ENCODE measurements at places on chromosomes 13 and 19. TPM values are rescaled to one million over a fixed set of nuclear protein-coding genes. Genes with fewer than 3 reads are reported as not detected.
A peak's percentile ranks its signal among the peaks of the same experiment; 100 is the strongest.

The SLC8A2 gene
- 0.33 TPM for total RNA-seq

The MAB21L1 gene
- not detected for total RNA-seq

The CNMD gene
- total RNA-seq, result not detected

The C1QTNF9B gene
- not detected for total RNA-seq

The SLC17A7 gene
- not detected for total RNA-seq

The MTIF3 gene
- 21.5 TPM for total RNA-seq

The RNASEH2A gene
- 30.6 TPM for total RNA-seq

The PRTN3 gene
- total RNA-seq, result not detected

The GYS1 gene
- total RNA-seq, result 59.6 TPM

The ZFR2 gene
- total RNA-seq, result not detected

The SUGP1 gene
- 41.3 TPM for total RNA-seq

The ZSCAN4 gene
- not detected for total RNA-seq

The ARL11 gene
- not detected for total RNA-seq

The VSTM1 gene
- total RNA-seq, result not detected

GRCh38 chr13:43877766-43878165 is 1.8 kb downstream of the CCDC122 start:
- DNase-seq, result no peak

DNA sequence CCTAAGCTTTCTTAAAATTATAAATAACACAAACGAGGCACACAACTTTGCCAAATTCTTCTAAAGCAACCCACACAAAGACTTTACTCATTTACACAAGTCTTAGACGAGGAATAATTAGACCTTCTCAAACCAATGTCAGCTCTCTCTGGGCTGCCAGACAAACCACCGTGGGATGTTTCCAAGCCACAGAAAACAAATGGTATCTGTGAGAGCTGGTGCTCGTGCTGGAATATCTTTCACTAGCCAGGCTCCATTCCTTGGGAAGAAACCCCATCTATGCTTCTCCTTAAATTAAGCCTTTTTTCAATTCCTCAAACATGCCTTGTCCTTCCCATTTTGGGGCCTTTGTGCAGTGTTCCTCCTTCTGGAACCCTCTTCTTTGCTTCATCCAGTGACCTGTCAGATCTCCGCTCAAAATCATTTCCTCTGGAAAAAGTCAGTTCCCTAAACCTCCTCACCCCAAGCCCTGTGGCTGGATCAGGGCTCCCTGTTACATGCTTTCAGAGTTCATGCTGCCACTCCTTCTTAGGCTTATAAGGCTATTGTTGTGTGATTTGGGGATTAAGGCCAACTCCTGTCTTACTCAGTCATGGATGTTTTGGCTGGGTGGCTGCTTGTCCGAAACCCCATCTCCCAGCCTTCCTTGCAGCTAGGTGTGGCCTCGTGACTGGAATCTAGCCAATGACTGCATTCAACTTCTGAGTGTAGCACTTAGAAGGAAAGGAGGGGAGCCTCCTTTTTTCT is 64.2 kb upstream of the GTF2F2 start:
- no peak for DNase-seq

DNA sequence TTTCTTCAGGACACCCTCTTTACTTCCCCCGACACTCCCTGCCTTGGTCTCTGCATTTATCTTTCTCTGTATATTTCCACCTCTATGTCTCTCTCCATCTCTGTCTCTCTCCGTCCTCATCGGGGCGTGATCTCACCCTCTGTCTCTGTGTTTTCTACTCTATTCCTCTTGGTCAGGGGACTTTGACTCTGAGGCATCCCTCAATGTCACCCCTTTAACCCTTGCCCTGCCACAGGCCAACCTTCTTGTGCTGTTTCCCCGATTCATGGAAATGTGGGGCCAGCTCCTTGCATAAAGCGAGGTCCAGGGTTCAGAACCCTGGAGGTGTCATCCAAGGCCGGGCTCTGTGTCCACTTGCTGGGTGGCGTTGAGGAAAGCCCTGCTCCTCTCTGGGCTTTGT is 46.8 kb downstream of the COLGALT1 start:
- no peak for DNase-seq

DNA sequence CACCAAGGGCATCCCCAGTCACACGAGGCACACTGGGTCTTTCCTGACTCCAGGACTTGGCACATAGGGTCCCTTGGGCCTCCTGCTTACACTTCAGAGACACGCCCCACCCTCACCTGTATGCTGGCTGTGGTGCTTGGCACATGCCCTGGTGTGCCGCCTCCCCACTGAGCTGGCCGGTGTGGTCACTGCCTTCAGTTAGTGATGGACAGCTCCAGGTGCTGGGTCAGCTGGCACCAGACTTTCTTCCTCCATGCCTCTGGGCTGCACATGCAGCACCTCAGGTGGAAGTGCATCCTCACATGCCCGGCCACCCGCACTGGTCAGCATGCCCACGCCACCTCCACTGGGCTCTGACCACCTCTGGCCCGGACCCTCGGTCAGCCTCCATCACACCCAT is 52.9 kb downstream of the KLF2 start:
- no peak for DNase-seq

GRCh38 chr13:31225998-31226675 is 26.4 kb downstream of the B3GLCT start:
- DNase-seq, result no peak

GRCh38 chr19:9936326-9937000 is at the start of gene OLFM2:
OLFM2 (minus strand) TSS chr19:9936515; CDS start chr19:9936366, 149 bp downstream.
- DNase-seq, result no peak

GRCh38 chr13:80824229-80824628 is 483.3 kb upstream of the SPRY2 start:
- DNase-seq, result no peak

DNA sequence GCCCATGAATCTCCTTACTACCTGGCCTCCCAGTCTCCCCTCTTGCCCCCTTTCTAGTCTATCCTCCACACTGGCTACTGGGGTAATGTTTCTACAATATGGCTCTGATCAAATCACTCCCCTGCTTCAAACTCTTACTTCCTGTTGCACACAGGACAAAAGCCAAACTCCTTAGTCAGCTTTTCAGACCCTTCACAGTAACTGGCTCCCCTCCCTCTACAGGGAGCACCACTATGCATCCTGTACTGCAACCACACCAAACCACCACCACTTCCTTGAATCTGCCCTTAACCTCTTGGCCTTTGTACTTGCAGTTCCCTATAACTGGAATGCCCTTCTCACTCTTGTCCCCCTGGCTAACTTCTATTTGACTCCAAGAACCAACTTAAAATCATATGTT is 32.2 kb downstream of the DEDD2 start:
- DNase-seq, result no peak

DNA sequence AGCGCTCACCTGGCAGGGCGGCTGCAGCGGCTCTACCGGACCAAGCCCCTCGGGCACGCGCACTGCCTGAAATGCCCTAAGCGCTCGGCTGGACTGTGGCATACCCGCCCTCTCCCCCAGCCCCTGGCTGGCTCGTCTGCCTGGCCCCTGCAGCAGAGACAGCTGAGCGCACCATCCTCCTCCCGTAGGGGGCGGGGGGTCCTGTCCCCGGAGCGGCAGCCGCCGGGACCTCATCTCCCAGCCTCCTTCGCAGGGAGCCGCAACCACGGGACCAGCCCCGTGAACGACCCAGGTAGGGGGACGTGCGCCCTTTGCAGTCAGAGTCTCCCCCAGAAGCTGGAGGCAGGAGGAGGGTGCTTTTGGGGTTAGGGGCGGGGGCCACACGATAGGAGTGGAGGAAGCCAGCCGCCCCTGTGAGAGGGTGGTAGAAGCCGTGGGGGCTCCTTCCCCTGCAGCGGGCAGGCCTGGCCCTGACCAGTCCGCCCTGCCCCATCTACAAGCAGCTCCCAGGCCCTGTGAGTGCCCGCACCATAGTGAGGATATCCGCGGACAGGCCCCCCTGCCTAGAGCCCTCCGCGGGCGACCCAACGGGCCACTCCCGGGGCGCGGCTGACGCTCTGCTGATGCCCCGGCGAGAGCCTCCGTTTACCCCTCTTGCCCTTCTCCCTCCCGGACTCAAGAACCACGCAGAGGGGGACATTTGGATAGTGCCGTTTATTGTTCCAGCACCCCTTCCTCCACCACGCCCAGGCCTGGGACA is 34.2 kb downstream of the ZNF787 start:
- no peak for DNase-seq

DNA sequence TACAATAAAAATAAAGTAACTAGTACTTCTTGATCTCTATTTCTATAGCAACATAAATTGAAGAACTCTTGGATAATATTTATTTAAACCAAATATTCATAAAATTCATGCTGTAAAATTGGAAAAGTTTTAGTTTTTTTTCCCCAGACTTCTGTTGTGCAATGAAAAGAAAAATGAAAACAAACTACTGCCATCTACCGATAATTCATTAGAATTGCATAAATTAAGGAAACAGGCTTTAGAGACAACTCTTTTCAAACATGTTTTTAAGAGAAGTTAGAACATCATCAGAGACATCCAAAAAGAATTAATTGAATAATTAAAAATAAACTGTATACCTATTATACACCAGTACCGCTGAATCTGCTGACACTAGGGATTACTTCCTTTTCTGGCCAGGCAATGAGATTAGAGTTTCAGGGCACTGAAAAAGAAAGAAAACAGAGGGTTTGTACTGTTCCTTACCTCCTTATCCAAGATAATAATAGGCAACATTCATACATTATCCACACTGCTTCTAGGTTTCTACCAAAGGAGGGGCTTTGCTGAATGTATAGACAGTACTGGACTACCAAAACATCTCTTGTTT is 4.9 kb downstream of the CCDC122 start:
- DNase-seq, result no peak

DNA sequence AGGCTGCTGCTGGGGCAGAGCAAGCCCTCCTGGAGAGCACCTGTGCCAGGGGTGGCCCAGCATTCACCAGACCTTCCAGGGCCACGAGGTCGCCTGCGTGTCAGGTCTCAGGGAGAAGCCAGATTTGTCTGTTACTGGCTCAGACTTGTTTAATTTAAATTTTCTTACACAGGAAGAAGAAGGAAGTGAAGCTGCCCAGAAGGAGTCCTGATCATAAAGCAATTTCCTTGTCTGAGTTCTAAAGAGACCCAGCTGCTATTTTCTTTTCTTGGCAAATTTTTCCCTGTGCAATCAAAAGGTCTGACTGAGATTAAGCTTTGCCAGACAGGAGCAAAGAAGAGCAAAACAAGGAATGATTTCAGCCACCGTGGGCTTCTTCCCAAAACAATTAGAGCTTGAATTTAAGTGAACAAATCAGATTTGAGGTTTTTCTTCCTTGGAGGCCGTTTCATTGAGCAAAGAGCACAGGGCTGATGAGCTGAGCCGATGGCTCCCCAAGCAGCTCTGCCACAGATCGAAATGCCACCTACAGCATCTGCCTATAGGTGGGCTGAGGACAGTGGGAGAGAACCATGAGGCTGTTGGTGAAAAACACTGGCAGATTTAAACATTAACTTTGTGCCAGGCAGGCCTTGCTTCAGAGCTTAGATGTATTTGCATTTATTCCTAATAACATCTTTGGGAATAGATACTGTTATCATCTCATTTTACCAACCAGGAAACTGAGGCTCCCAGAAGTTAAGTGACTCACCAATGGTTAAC is 40.1 kb downstream of the HSPH1 start:
- no peak for DNase-seq

DNA sequence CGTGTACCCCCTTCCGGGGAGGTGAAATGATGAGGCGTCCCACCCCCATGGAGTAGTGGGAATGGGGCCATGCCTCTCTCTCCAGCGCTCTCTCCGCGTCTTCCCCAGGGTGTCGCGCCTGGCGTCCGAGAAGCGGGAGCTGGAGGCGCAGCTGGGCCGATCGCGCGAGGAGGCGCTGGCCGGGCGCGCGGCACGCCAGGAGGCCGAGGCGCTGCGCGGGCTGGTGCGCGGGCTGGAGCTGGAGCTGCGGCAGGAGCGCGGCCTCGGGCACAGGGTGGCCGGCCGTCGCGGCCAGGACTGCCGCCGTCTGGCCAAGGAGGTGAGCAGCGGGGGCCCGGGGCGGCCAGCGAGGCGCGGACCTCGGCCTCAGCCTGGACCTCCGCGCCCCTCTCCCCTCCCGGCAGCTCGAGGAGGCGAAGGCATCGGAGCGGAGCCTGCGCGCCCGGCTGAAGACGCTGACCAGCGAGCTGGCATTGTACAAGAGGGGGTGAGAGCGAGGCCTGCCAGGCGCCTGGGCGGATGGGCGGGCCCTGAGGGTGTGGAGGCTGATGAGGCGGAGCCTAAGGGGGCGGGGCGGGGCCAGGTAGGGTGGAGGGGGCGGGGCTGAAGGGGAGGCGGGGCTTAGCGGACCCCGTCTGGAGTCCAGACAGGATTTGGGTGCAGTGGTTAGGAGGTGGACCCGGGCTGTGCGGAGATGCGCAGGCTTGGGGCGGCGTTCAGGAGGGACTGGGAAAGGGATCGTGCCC is 7.7 kb downstream of the PGLYRP1 start:
- DNase-seq, result peak; percentile 71

DNA sequence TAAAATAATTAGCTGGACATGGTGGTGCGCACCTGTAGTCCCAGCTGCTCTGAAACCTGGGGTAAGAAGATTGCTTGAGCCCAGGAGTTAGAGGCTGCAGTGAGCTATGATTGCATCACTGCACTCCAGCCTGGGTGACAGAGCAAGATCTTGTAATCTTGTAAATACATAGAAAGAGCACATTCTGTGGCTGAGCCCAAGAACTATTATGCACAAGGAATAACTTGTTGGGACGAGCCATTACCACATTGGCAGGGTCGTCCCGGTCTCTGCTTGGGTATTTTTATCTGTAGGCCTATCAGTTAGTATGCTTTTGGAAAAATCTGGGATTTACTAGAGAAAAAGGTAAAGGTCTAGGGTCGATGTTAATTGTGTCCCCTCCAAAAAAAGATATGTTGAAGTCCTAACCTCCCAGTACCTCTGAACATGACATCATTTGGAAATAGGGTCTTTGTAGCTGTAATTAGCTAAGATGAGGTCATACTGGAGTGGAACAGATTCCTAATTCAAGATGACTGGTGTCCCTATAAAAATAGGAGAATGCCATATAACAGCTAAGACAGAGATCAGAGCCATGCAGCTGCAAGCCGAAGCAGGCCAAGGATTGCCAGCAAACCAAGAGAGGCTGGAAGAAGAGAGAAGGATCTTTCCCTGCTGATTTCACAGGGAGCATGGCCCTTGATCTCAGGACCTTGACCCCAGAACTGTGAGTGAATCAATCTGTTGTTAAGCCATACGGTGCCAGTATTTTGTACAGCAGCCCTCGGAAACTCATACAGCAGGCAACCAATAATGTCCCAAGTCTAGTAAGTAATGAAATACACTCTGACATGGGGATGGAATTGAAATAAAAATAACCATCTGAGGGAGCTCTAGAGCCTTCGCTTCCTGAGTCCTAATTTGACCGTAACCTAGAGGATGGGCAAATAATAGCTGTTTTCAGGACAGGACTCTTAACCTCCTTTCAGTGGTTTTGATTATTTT is 77.0 kb downstream of the TM9SF2 start:
- DNase-seq, result no peak
